CD4-positive, alpha-beta T cell treated with Interleukin-2 at 100 ng/mL for 4 hours (primary cell): ENCODE measurements at places on chromosomes 6 and 20.

- DNase-seq: no peak
These were observed 197.3 kb downstream of the NRN1 start for GRCh38 chr6:5809450-5809849.

DNA sequence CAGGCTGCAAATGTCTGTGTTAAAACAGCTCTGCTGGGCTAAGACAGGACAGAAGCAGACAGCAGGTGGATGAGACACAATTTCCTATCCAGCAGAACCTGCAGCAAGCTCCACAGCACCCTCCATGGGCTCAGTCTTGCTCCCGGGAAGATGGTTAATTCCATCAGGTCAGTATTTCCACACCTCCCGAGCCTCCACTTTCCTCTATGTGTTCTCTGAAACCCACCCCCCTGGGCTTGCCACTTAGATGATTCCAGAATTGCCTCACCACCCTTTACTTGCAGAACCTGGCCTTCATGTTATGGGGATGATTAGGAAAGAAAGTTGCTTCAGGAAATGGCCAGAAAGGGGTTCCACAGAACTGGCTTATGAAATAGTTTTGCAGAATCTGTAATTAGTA, 43.8 kb downstream of the ERMARD start:
- no peak for DNase-seq

GRCh38 chr6:73898599-73898998, 202.6 kb downstream of the CD109 start:
- DNase-seq: no peak

DNA sequence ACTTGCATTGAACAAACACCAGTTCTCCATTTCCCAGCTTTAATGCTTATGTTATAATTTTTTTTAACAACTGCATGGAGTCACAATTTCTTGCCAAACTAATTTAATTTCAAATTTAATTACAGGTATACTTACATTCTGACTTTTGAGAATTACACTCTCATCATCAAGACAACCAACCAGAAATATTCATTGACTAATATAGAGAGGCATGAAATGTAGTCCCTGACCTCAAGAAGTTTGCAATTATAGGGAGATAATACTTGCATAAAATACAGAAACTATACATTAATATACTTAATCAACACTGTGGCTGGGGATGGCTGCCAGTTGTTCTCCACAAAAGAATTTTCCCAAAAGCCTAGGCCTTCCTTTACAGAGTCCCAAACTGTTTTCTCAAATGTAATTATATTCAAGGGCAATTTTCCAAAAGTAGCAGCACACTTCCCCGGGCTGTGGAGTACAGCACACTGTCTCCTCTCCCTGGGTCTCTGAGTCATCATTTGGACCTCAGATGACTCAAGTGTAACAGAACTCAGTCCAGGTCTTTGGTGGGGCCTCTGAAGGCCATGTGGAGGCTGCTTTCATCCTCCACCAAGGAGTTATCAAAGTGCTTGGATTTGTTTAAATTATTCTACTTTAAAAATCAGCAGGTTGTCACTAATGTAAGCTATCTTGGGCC, 114.1 kb downstream of the KIF16B start:
- no peak for DNase-seq

GRCh38 chr6:4346659-4347333, 211.4 kb upstream of the ECI2 start:
- DNase-seq: no peak
